CD8-positive, alpha-beta memory T cell (primary cell): ENCODE measurements at places on chromosomes 3 and 15. TPM values are rescaled to one million over a fixed set of nuclear protein-coding genes. Genes with fewer than 3 reads are reported as not detected.

Gene CFAP44
- 5.3 TPM for total RNA-seq

GRCh38 chr15:70245932-70246622 lies 148.4 kb upstream of the TLE3 start:
- no peak for DNase-seq
- peaks cover 38% of the 10 kb centered on the region for H3K4me1 ChIP-seq
- no peak overlapping the region for H3K4me3 ChIP-seq
- no peaks in the 10 kb centered on the region for H3K27me3 ChIP-seq
- H3K36me3 ChIP-seq, result no peaks in the 10 kb centered on the region

Gene PLSCR2
- total RNA-seq, result not detected

DNA sequence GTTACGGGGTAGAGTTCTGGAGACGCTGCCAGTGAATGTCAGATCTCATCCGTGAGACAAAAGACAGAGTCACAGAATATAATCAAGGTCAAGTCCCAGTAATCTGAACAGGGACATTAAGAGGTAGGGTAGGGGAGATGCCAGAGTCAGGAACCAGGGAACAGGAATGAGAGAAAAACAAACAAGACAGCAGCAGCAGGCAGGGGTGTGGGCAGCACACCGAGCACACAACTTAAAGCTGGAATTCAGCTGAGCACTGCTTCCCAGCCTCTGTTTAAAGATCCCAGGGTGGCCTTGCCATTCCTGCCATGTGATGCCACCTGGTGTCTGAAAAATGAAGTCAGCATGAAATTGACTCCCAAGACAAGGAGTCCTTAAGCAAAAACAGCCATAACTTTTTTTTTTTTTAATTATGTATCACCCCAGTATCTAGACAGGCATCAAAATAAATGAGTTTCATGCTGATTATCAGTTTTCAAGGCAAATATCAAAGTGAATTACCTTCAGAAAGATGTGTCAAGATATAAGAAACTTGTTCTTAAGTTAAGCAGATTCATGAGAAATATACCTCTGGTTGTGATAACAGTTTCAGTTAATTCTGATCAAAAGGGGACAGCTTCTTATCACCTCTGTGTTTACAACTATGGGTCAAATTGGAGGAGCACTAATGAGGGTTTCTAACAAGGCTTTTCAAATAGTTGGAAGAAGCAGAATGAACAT lies 203.7 kb downstream of the SLC9A9 start:
- no peaks in the 10 kb centered on the region for H3K36me3 ChIP-seq
- peak; percentile 1 for DNase-seq
- H3K4me3 ChIP-seq, result no peak overlapping the region
- no peak overlapping the region for H3K27ac ChIP-seq
- no peaks in the 10 kb centered on the region for H3K4me1 ChIP-seq

- no peaks in the 10 kb centered on the region for H3K4me1 ChIP-seq
- H3K4me3 ChIP-seq, result no peak overlapping the region
- no peak overlapping the region for H3K27ac ChIP-seq
- no peaks in the 10 kb centered on the region for H3K36me3 ChIP-seq
- H3K27me3 ChIP-seq, result no peaks in the 10 kb centered on the region
Measured at GRCh38 chr3:111936967-111937366, 41.9 kb upstream of the ABHD10 start.

DNA sequence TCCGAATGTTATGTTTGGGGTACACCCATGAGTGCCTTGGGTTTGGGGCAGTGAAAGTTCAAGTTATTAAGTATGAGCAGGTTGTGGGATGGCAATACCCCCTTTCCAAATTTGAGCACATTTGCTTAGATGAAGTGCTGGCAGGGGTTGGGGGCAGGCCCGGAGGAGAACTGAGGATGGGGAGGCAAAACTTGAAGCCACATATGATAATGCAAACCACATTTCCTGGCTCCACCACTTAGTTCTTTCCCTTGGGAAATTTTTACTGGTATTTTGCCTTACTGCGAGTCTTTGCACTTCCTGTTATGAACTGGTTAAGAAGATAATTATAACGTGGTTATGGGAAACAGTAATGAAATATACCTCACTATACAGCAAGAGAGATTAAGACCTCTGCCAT lies 336.0 kb upstream of the ONECUT1 start:
- DNase-seq, result no peak
- no peaks in the 10 kb centered on the region for H3K4me1 ChIP-seq
- no peaks in the 10 kb centered on the region for H3K36me3 ChIP-seq
- H3K27ac ChIP-seq, result no peak overlapping the region
- H3K4me3 ChIP-seq, result no peak overlapping the region
- no peaks in the 10 kb centered on the region for H3K27me3 ChIP-seq

GRCh38 chr3:168952551-168952950 lies 711.0 kb downstream of the MECOM start:
- no peaks in the 10 kb centered on the region for H3K4me1 ChIP-seq
- no peaks in the 10 kb centered on the region for H3K36me3 ChIP-seq
- H3K27me3 ChIP-seq, result no peaks in the 10 kb centered on the region
- H3K27ac ChIP-seq, result no peak overlapping the region
- DNase-seq, result no peak

DNA sequence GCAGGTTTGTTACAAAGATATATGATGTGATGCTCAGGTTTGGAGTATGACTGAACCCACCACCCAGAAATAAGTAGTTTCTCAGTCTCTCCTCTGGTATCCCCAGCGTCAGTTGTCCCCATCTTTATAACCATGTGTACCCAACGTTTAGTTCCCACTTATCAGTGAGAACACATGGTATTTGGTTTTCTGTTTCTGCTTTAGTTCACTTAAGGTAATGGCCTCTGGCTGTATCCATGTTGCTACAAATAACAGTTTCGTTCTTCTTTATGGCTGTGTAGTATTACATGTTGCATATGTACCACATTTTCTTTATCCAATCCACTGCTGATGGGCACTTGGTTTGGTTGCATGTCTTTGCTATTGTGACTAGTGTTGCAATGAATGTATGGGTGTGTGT lies 132.3 kb downstream of the LMLN start:
- no peak overlapping the region for H3K4me3 ChIP-seq
- no peak overlapping the region for H3K27ac ChIP-seq
- DNase-seq, result no peak
- H3K4me1 ChIP-seq, result no peaks in the 10 kb centered on the region

DNA sequence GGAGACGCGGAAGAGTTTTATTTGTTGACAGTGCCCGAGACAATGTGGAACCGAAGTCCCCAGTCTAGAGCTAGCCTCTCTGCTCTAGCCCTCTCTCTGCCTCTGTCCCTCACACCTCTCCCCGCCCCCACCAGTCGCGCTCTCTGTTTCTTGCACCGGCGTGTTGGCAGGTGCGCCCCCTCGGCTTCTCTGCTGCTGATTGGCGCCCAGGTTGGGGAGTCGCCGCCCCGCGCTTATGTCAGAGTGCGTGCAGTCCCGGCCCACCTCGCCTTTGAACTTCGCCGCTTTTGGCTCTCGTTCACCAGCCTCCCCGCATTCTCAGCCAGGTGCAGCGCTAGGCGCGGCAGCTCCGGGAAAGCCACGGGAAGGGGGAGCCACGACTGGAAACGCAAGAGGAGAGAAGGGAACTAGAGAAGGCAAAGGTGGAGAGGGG lies at the start of gene SOX14:
SOX14 (plus strand) TSS at position 315 of the 433 bp plus-strand sequence. CDS start 470 bp downstream, outside the sequence.
- no peak for DNase-seq
- no peak within 1 kb of the TSS for H3K4me3 ChIP-seq
- peaks cover 3% of the 10 kb centered on the region for H3K27me3 ChIP-seq
- no peaks in the 10 kb centered on the region for H3K36me3 ChIP-seq
- no peak within 1 kb of the TSS for H3K27ac ChIP-seq

Gene MYO5A
- 31.0 TPM for total RNA-seq

- H3K4me3 ChIP-seq, result no peak overlapping the region
- H3K27me3 ChIP-seq, result no peaks in the 10 kb centered on the region
- H3K27ac ChIP-seq, result no peak overlapping the region
- no peaks in the 10 kb centered on the region for H3K4me1 ChIP-seq
- no peak for DNase-seq
Measured at GRCh38 chr3:75978686-75979085, 193.3 kb upstream of the ZNF717 start.

- peak overlapping the region; percentile 45 for H3K27ac ChIP-seq
- peak overlapping the region; percentile 39 for H3K4me3 ChIP-seq
- H3K36me3 ChIP-seq, result no peaks in the 10 kb centered on the region
Measured at GRCh38 chr3:48112813-48113212, 75.4 kb downstream of the CDC25A start.

DNA sequence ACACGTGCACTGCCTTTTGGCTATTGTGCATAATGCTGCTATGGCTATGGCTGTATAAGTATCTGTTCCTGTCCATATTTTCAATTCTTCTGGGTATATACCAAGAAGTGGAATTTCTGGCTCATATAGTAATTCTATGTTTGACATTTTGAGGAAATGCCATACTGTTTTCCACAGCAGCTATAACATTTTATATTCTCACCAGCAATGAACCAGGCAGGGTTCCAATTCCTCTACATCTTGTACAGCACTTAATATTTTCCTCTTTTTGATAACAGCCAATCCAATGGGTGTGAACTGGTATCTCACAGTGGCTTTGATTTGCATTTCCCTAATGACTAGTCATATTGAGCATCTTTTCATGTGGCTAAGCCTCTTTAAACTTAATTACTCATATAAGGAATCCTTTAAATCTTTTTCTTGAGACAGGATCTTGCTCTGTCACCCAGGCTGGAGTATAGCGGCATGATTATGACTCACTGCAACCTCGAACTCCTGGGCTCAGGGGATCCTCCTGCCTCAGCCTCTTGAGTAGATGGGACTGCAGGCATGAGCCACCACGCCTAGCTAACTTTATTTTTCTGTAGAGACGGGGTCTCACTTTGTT lies 38.1 kb upstream of the IGDCC4 start:
- H3K4me3 ChIP-seq, result no peak overlapping the region
- H3K36me3 ChIP-seq, result peaks cover 45% of the 10 kb centered on the region
- no peak overlapping the region for H3K27ac ChIP-seq
- H3K27me3 ChIP-seq, result no peaks in the 10 kb centered on the region
- no peak for DNase-seq

- H3K27ac ChIP-seq, result no peak overlapping the region
- no peaks in the 10 kb centered on the region for H3K27me3 ChIP-seq
- H3K36me3 ChIP-seq, result no peaks in the 10 kb centered on the region
- H3K4me1 ChIP-seq, result peaks cover 15% of the 10 kb centered on the region
- no peak overlapping the region for H3K4me3 ChIP-seq
- peak; percentile 42 for DNase-seq
Measured at GRCh38 chr15:69578787-69579583, 126.4 kb downstream of the RPLP1 start.

GRCh38 chr3:25831578-25831977 lies 41.7 kb downstream of the OXSM start:
- H3K27me3 ChIP-seq, result no peaks in the 10 kb centered on the region
- H3K36me3 ChIP-seq, result no peaks in the 10 kb centered on the region
- H3K4me3 ChIP-seq, result no peak overlapping the region
- no peak for DNase-seq
- H3K27ac ChIP-seq, result no peak overlapping the region

DNA sequence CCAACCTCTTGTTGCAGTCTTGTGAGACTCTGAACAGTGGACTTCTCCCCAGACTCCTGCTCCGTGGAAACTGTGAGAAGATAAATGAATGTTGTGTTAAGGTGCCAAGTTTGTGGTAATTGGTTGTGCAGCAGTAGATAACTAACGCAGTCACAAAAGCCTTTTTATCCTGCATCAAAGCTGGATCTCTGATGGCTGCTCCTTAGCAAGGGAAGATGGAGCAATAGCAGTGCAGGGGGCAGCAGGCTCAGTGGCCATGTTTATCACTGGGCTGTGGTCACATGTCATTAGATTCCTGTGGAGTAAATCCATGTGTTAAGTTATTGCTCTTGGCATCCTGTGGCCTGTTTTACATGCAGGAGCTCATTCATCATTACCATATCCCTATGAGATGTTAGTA lies 13.5 kb downstream of the CMTM7 start:
- H3K27ac ChIP-seq, result no peak overlapping the region
- no peaks in the 10 kb centered on the region for H3K27me3 ChIP-seq
- no peak for DNase-seq
- H3K4me1 ChIP-seq, result peaks cover 53% of the 10 kb centered on the region
- no peaks in the 10 kb centered on the region for H3K36me3 ChIP-seq

Gene RASA2
- 34.0 TPM for total RNA-seq

Gene CLRN1
- total RNA-seq, result not detected

Gene ANKRD63
- not detected for total RNA-seq
